NCI-H774 (cell line): ENCODE measurements at places on chromosomes 13 and 19.
A peak's percentile ranks its signal among the peaks of the same experiment; 100 is the strongest.

DNA sequence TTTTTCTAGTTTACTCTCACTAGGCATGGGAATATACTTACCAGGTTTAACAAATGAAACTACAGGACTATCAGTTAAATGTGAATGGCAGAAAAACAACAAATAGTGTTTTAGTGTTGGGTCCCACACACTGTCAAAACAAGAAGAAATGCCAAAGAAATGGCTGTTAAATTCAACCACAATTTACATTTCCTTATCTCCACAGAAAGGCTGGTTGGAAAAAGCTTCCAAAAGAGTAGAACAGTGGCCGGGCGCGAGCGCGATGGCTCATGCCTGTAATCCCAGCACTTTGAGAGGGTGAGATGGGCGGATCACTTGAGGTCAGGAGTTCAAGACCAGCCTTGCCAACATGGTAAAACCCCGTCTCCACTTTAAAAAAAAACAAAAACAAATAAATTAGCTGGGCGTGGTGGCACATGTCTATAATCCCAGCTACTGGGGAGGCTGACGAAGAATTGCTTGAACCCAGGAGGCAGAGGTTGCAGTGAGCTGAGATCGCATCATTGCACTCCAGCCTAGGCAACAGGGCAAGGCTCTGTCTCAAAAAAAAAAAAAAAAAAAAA is 66.5 kb downstream of the SERP2 start:
- no peak for DNase-seq

- no peak for DNase-seq
These were observed 40.6 kb upstream of the KLF12 start for GRCh38 chr13:74174810-74175209.

DNA sequence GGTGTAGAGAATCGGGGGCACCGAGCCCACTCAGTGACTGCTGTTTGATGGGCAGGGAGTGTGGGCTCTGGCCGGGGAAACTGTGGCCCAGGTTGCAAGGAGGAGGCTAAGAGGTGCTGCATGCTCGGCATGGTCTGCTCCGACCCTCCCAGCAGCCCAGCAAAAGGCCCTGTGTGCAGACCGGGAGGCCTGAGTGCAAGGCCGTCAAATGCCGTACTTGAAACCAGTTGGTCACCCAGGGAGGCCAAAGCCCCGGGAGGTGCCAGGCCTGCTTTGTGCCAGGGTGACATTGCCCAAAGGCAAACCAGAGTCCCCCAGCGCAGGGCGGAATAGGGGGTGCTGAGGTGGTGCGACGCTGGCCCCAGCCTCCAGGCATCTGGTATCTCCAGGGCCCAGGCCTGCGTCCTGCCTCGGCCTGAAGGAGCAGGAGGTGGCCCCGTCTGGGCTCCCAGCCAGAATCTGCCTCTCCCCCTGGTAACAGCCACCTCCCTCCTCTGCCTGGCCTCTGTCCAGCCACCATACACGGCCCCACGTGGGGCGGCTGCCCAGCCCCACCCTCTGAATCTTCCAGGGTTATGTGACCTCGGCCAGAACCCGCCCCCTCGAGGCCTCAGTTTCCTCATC is 4.0 kb downstream of the PIK3R2 start:
- peak; percentile 82 for DNase-seq

GRCh38 chr13:79791471-79792042 is 310.6 kb downstream of the NDFIP2 start:
- DNase-seq: no peak

DNA sequence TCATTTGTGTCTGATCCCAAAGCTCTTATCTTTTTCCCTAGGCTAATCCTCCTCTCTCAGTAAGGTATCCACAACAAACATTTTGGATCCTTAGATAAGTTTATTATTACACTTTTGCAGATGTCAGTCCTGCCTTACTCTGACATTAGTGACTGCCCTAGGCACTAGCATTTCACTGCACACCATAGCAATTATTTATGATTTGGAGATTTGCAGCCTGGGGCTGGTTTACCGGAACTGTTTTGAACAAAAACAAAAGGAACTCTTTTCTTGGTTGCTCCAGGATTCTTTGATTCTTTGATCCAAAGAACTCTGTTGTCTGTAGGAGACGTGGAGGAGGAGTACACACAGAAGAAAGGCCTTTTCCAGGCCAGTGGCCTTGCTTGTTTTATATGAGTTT is 80.4 kb downstream of the EDNRB start:
- no peak for DNase-seq

GRCh38 chr13:42615691-42616090 is 41.7 kb downstream of the TNFSF11 start:
- DNase-seq: no peak

DNA sequence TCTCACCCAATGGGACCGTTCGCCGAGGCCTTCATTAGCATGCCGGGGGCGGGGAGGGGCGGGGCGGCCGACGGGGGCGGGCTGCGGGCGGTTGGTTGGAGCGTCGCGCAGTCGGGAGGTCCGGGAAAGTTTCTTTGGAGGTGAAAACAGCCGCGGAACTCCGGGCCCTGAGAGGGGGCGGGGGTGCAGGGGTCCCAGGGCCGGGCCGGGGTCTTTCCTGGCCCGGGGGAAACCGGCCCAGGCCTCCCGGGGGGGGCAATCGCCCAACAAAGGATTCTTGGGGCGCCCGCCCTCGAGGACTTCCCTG is at the start of gene HMG20B:
Gene HMG20B (plus strand): TSS at position 90 of the 307 bp plus-strand sequence. CDS start 366 bp downstream, outside the sequence.
- DNase-seq: no peak

DNA sequence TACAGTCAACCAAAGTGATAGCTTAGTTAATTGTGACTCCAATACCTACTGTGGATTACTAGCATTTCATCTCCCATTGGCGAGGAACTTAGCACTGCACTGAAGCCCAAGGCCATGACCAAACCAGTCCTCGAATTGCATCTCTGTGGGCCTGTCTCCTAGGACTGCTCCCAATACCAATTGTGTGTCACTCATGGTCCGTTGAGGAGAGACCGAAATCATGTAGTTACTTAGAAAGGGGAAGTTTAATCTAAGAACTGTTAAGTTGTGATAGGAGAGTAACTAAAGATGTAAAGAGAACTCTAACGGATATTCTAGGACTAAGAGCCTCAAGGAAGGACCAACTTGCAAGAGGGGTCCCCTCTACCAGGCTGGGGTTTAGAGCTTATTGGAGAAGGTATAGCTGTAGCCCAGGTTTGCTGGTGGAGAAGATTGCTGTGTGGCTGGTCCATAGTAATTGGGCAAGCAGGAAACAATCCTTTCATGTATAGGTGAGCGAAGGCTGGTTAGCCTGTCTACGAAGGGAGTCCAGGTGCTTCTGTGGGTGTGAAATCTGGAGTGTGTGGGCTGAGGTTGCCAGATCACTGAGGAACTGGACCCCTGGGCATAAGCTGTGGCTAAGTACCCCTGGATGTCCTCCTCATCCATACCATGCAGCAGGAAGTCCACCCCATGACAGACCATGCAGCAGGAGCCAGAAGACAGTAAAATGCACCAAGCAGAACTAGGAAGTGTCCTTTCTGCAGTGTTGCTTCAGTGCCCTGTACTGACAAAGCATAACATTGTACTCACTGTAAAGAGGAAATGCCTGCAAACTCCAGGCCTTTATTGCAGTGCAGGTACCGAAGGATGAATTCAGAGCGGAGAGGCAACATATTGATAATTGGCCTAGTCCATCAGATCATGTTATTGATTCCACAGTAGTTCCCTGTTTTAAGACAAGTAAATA is 30.8 kb downstream of the DNAJC3 start:
- no peak for DNase-seq

DNA sequence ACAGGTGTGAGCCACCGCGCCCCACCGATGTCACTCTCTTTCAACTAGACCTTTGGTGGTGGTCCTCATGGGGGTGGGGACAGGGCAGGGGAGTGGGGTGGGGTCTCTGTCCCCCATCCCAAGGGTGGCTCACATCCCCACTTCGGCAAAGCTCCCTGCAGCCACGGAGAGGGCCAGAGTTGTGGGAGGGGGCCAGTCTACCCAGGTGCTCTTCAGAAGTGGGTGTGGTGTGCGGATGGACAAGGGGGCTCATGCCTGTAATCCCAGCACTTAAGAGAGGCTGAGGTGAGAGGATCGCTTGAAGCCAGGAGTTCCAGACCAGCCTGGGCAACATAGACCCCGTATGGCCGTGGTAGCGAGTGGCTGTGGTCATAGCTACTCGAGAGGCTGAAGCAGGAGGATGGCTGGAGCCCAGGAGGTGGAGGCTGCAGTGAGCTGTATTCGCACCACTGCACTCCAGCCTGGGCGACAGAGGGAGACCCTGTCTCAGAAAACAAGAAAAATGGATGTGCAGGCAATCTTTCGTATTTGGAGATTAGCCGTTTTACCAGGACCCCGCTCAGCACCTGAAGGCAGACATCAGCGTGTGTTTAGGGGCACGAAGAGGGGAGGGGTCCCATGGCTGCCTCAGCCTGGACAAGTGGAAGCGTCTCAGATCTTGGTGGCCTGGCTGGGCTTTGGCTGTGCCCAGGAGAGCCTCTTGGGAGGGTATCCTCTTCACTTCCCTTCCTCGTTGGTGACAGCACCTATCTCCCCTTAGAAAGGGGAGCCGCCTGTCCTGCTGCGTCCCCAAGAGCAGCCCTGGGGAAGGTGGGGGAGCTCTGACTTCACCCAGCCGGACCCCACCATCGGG is 846 bp downstream of the TGFBR3L start:
- no peak for DNase-seq

DNA sequence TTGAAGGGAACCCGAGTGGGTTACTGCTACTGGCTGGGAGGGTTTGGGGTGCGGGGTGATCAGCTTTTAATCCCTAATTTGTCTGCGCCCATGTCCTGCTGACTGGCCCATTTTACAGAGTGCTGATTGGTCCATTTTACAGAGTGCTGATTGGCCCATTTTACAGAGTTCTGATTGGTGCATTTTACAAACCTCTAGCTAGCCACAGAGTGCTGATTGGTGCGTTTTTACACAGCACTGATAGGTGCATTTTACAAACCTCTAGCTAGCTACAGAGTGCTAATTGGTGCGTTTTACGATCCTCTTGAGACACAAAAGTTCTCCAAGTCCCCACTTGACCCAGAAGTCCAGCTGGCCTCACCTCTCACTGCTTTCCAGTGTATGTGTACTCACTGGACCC is 43.2 kb downstream of the MTMR6 start:
- DNase-seq: no peak
